ENCODE measurements at places on chromosomes 1 and 21.
A peak's percentile ranks its signal among the peaks of the same experiment; 100 is the strongest.

DNA sequence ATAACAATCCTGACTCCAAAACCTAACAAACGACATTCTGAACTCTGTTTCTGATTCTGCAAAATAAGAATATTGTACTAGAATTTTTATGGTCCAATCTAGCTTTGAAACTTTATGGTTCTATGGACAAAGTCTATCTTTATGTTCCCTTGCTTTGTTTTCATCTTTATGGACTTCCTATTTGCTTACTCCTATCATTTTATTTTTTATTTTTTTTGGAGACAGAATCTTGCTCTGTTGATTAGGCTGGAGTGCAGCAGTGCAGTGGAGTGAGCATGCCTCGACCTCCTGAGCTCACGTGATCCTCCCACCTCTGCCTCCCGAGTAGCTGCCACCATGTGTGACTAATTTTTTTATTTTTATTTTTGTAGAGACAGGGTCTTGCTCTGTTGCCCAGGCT lies 3.6 kb downstream of the NRAS start:
- DNase-seq, result no peak
- H3K4me1 ChIP-seq, result peaks cover 18% of the 10 kb centered on the region
- no peak overlapping the region for H3K27ac ChIP-seq
- H3K4me3 ChIP-seq, result no peak overlapping the region

DNA sequence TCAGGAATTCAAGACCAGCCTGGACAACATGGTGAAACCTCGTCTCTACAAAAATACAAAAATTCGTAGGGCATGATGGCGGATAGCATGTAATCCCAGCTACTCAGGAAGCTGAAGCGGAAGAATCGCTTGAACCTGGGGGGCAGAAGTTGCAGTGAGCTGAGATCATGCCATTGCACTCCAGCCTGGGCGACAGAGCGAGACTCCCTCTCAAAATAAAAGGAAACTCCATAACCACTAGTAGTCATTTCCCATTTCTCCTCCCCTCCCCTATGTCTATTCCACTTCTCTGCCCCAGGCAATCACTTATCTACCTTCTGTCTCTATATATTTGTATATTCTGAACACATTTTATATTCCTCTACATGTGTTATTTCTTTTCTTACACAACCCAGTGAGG lies 4.0 kb upstream of the CEP350 start:
- H3K4me1 ChIP-seq, result peaks cover 17% of the 10 kb centered on the region
- DNase-seq, result no peak
- peaks cover 2% of the 10 kb centered on the region for H3K36me3 ChIP-seq
- no peak overlapping the region for H3K27ac ChIP-seq
- H3K27me3 ChIP-seq, result peaks cover 6% of the 10 kb centered on the region

- no peak for DNase-seq
- H3K36me3 ChIP-seq, result no peaks in the 10 kb centered on the region
- no peaks in the 10 kb centered on the region for H3K27me3 ChIP-seq
- no peak overlapping the region for H3K27ac ChIP-seq
- H3K4me1 ChIP-seq, result peaks cover 12% of the 10 kb centered on the region
- H3K4me3 ChIP-seq, result no peak overlapping the region
Observed at GRCh38 chr1:222048094-222048595, 306.3 kb upstream of the DUSP10 start.

DNA sequence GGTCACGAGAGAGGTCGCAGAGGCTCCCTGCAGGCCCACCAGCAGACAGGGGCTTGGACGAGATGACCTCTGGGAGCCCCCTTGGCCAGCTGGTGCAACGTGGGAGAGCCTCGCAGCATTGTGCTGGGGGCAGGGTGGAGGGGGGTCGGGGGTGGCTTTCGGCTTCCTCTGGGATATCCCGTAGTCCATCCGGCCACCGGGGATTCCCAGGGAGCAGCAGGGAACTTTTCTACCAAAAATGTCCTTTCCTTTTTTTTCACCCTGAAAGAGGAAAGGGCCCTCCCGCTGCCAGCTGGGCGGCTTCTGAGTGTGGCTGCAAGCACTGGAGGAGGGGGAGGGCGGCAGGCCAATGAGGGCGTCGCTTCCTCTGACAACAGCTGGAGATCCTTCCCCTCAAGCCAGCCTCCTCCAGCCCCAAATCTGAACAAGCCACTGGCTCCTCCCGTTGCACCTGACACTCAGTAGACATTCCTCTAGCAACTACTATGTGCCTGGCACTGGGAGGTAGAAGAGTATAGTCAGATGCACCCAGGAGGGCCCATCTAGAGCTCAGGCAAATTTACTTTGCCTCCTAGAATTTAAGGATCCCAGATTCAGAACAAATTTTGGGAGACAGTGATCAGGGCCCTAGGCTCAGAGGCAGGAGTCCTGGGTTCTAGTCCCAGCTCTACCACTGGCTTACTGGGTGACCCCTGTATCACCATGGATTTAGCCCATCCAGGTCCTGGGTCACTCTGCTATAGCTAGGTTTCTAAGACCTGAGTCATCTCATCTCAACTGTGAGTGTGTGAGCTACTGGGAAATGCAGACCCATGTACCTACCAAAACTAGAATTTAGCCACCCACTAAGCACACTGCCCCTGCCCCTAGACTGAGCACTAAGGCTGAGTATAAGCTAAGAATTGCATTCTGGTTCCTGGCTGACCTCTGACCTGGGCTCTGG lies 2.7 kb downstream of the MOB3C start:
- peak; percentile 55 for DNase-seq
- H3K27ac ChIP-seq, result peak overlapping the region; percentile 57
- H3K4me1 ChIP-seq, result peaks cover 44% of the 10 kb centered on the region

- H3K4me3 ChIP-seq, result no peak overlapping the region
- no peaks in the 10 kb centered on the region for H3K36me3 ChIP-seq
- no peak overlapping the region for H3K27ac ChIP-seq
- H3K4me1 ChIP-seq, result no peaks in the 10 kb centered on the region
- peaks cover 46% of the 10 kb centered on the region for H3K27me3 ChIP-seq
Observed at GRCh38 chr1:234141006-234141405, 232.2 kb upstream of the COA6 start.

GRCh38 chr1:7108251-7108650 lies 323.0 kb downstream of the CAMTA1 start:
- no peak overlapping the region for H3K4me3 ChIP-seq
- H3K4me1 ChIP-seq, result no peaks in the 10 kb centered on the region
- H3K27ac ChIP-seq, result no peak overlapping the region
- no peak for DNase-seq
- peaks cover 2% of the 10 kb centered on the region for H3K27me3 ChIP-seq
- no peaks in the 10 kb centered on the region for H3K36me3 ChIP-seq

DNA sequence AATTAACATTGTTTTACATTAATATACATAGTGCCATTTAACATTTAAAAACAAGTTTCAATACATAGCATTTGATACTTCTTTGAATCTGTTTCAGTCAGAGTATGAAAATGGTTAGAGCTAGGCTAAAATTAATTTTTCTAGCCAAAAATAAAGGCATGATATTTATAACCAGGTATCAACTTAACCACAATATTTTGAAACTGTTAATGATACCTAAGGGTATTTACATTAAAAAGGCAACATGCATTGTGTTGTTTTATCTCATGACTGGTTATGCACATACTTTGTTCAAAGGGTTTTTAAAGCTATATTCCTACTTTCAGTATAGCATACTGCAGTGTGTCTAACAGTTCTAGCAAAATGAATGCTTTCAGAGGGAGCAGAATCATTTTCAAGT lies 130.0 kb downstream of the HS2ST1 start:
- no peaks in the 10 kb centered on the region for H3K27me3 ChIP-seq
- peaks cover 23% of the 10 kb centered on the region for H3K36me3 ChIP-seq
- no peak for DNase-seq
- no peak overlapping the region for H3K4me3 ChIP-seq

DNA sequence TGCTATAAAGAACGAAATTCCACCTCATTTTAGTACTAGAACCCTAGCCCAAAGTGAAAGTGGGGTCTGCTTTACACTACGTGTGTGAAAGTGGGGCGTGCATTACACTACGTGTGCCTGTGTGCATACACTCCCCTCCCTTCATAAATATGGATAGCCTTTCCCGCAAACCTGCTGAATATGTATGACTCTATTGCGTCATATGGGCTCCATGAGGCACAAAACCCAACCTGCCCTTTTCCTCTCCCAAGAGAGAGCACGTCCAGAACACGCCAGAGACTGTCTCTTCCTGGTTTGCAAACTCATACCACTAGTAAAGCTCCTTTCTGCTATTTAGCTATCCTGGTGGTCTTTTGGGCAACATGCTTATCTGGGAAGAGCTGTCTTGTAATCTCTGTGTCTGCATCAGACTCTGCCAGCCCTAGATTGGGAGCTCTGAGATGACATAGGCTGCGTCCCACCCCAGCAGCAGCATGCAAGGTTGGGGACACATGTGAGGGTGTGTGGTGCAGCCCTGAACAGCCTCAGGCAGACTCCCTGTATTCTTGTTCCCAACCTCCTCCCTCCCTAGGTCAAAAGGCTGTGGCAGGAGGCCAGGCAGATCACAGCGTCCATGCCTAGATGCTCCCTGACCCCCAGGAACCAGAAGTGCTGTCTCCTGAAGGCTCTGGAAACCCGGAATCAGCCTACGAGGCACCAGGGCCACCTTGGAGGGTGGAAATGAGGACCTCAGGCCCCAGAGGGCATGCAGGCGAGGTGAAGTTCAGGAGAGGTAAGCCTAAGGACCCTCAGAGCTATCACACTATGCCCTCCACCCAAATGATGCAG lies 12.3 kb upstream of the PADI1 start:
- no peaks in the 10 kb centered on the region for H3K36me3 ChIP-seq
- DNase-seq, result no peak
- H3K27ac ChIP-seq, result no peak overlapping the region
- no peak overlapping the region for H3K4me3 ChIP-seq

- H3K27me3 ChIP-seq, result peaks cover 5% of the 10 kb centered on the region
- no peak for DNase-seq
- no peak overlapping the region for H3K4me3 ChIP-seq
- H3K27ac ChIP-seq, result no peak overlapping the region
- H3K36me3 ChIP-seq, result no peaks in the 10 kb centered on the region
Observed at GRCh38 chr1:199297174-199297573, 658.3 kb downstream of the PTPRC start.

GRCh38 chr1:26277261-26277661 lies 2.6 kb upstream of the SH3BGRL3 start:
- H3K4me3 ChIP-seq, result peak overlapping the region; percentile 70
- H3K4me1 ChIP-seq, result peaks cover 58% of the 10 kb centered on the region
- peaks cover 36% of the 10 kb centered on the region for H3K36me3 ChIP-seq
- peak overlapping the region; percentile 91 for H3K27ac ChIP-seq
- DNase-seq, result no peak
- H3K27me3 ChIP-seq, result no peaks in the 10 kb centered on the region

DNA sequence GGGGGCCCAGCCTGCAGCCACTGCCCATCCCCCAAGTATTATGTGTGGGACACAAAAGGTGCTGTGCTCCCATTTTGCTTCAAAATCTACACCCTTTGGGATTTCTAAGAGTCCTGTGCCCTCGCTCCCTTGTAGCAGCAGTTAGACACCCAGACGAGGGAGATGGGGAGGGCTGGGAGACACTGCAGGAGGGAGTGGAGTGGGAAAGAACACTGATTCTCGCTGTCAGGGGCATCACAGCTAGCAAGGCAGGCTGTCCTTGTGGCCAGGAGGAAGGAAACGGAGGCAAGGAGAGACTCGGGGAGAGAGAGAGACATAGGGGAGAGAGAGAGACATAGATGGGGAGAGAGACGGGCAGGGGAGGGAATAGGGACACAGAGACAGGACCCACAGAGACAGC lies 38.5 kb downstream of the CSMD2 start:
- no peak for DNase-seq
- peaks cover 3% of the 10 kb centered on the region for H3K27me3 ChIP-seq
- H3K4me3 ChIP-seq, result no peak overlapping the region
- no peak overlapping the region for H3K27ac ChIP-seq
- no peaks in the 10 kb centered on the region for H3K4me1 ChIP-seq

- peaks cover 73% of the 10 kb centered on the region for H3K4me1 ChIP-seq
- H3K4me3 ChIP-seq, result peak overlapping the region; percentile 82
- H3K27ac ChIP-seq, result peak overlapping the region; percentile 98
- no peaks in the 10 kb centered on the region for H3K27me3 ChIP-seq
Observed at GRCh38 chr1:42931108-42931539, 27.5 kb downstream of the SLC2A1 start.

DNA sequence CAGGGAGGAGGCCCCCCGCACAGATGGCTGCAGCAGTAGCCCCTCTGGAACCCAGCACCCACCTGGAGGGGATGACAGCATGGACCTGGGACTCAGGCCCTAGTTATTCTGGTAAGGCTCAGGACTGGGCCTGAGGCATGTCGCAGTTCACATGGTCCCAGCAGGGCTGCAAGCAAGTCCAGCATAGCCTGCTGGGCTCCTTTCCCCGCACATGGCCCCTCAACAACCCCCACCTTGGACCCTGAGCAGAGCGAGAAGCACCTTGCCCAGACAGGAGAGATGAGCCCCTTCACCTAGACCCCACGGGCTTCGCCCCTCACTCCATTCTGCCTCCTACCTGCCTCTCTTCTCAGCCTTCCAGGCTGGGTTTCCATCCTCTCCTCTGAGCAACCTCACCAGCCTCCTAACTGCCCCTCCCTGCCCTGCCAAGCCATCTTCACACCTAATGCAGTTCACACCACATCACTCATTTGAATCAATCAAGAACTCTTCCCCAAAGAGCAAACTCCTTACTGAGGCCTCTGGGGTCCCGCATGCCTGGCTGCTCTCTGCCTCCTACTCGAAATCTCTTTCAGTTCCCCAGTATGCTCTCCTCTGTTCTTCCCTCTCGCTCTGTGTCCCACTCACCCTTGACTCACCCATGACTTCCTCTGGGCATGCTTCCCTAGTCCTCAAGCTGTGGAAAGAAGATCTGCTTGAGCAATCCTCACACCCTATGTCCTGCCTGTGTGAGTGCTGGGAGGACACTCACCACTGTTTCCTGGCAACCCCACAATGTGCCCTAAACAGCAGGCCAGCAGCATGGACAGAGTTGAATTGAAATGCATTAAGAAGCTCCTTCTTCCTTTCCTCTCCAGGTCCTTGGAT lies 9.4 kb upstream of the THEMIS2 start:
- no peak for DNase-seq
- H3K36me3 ChIP-seq, result no peaks in the 10 kb centered on the region
- H3K4me3 ChIP-seq, result no peak overlapping the region

- H3K4me1 ChIP-seq, result no peaks in the 10 kb centered on the region
- H3K27ac ChIP-seq, result no peak overlapping the region
- peaks cover 10% of the 10 kb centered on the region for H3K27me3 ChIP-seq
- DNase-seq, result no peak
- H3K4me3 ChIP-seq, result no peak overlapping the region
Observed at GRCh38 chr1:94596260-94596659, 54.7 kb upstream of the F3 start.

DNA sequence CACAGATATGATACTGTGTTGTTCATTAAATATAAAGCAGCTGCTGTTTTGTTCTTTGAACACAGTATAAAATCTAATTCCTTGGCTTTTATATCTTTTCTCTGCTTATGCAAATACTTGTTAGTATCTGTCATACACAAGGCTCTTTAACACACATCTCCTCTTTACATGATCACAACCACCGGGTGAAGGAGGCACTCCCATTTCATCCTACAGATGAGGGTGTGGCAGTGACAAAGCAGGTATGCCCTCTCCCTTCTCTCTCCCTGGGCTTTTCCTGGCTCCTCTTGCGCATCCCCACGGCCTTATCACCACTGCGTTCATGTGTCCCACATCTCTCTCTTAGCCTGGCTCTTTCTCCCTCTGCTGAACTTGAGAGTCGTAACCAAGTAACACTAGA lies 38.2 kb downstream of the JUN start:
- no peaks in the 10 kb centered on the region for H3K36me3 ChIP-seq
- DNase-seq, result no peak
- no peak overlapping the region for H3K27ac ChIP-seq
- H3K4me1 ChIP-seq, result peaks cover 10% of the 10 kb centered on the region

- peaks cover 12% of the 10 kb centered on the region for H3K27me3 ChIP-seq
- H3K36me3 ChIP-seq, result no peaks in the 10 kb centered on the region
- H3K4me3 ChIP-seq, result no peak overlapping the region
- no peak for DNase-seq
Observed at GRCh38 chr1:48683839-48684238, 92.9 kb downstream of the BEND5 start.

Measured in activated naive CD8-positive, alpha-beta T cell treated with anti-CD3 and anti-CD28 coated beads, Interleukin-2, amount 10 ng/mL, durations not matched to agents 7 days and 5 days (primary cell).